ENCODE measurements at places on chromosomes 5 and 9.

DNA sequence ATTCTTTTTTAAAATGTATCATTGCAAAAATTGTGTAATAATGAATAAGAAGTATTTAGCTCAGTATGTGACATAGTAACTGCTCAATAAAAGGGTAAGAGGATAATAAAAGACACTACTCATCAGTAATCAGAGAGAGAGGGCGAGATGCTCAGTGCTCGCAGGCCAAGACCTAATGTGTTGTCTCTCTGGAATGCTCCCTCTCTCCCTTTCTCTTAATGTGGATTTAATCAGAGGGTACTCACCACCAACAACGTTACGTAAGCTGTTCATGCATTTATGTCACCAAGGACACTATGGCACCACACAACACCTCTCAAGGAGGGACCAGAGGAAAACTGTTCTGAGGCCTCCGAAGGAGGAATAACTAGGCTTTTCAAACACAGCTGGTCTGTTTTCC lies 42.5 kb downstream of the WHRN start:
- no peak for DNase-seq

DNA sequence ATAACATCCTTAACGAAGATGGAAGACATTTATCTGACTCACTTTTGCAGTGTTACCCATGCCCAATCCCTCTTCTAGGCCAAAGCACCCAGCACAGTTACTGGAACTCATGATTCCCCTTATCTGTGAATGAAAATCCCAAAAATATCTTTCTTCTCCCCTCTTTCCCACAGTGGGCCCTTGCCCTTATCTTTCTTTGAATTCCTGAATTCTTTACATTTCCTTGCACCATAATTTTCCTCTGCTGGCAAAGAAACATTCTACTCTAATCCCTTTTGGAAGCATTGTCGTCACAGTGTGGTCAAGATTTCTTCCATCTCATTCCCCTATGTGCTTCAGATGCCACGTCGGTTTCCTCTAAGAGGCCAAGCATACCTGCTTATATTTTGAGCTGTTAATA lies 135.9 kb upstream of the LIFR start:
- no peak for DNase-seq

- no peak for DNase-seq
These were observed 47.6 kb upstream of the ZFAND5 start for GRCh38 chr9:72412483-72413040.

DNA sequence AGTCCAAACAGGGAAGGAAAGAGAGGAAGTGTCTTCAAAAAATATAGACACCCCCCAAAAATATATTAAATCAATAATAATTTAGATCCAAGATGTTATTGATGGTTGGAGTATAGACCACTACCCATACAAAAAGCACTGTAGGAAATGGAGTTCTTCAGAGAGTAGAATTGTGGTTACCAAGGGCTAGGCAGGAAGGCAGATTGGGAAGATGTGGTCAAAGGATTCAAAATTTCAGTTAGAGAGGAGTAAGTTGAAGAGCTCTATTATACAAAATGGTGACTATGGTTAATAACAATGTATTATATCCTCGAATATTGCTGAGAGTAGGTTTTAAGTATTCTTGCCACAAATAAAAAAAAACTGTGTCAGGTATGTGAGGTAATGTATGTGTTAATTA lies 149.4 kb downstream of the CWC27 start:
- DNase-seq, result no peak

DNA sequence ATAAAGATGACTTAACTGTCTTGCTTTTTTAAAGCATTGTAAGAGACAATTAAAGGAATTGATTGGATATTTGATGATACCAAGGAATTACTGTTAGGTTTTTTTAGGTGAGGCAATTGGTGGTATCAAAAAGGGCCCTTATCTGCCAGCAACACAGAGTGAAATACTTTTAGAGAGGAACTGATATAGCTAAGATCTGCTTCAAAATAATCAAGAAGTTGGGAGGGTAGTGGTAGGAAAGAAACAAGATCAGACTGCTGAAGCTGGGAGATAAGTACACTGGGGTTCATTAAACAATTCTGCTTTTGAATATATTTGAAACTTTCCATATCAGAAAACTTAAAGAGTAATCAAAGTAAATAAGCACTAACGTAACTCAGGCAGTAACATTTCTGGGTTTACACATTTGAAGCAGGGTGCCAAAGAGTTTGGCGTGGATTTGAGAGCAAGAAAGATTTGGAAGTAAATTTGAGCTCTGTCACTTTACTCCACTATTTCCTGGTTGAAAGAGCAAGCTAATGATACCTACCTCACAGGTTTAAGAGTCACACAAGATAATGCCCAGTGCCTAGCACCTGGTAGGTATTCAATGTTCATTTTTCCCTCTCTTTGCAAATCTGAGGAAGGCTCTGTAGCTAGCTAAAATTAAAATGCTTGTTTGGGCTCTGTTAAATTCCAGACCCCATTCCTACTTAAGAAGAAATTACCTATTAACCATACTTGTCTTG lies 6.9 kb downstream of the ERMP1 start:
- DNase-seq, result no peak

- DNase-seq, result no peak
These were observed 28.8 kb downstream of the IL12B start for GRCh38 chr5:159301466-159301865.

GRCh38 chr5:150159741-150160179 lies 4.1 kb upstream of the PDGFRB start:
- DNase-seq, result no peak

DNA sequence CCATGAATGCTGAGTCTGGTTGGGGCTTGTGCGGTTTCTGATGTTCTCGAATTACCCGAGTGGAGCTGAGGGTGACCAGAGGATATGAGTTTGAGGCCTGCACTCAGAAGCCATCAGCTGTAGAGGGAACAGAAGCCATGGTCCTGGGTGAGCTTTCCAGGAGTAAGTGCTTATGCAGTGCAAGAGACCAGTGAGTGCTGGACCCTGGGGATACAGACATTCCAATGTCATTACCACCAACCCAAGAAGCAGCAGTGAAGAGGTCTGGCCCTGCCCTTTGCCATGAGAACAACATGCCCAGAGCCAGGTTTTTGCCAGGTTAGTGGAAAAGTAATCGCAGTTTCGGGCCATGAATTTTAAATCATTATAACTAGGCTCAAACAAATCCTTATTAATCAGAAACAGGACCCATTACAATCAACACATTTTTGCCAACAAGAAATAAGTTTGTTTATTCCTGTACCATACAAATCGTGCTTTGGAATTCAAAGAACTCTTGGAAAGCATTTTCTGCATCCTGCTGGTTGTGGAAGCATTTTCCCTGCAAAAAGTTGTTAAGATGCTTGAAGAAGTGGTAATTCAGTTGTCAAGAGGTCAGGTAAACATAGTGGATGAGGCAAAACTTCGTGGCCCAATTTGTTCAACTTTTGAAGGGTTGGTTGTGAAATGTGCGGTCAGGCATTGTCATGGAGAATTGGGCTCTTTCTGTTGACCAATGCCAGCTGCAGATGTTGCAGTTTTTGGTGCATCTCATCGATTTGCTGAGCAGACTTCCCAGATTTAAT lies 154.6 kb downstream of the SYK start:
- no peak for DNase-seq

DNA sequence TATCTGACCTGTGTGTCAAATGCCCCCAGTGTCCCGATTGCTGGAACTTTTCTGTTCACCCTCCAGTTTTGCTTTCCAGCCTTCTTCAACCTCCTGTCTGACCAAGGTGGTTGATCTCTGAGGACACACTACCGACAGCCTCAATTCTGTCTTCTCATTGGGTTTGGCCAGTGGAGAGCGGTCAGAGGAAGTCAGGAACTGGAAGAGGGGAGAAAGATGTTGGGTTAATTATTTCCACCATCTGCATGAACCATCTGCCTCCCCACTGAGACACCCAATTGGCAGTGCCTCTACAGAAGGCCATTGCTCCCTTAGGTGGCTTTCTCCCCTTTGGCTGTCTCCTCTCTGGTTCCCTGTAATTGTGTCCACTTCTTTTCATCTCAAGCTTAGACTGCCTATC lies 154.3 kb upstream of the RAI14 start:
- no peak for DNase-seq

DNA sequence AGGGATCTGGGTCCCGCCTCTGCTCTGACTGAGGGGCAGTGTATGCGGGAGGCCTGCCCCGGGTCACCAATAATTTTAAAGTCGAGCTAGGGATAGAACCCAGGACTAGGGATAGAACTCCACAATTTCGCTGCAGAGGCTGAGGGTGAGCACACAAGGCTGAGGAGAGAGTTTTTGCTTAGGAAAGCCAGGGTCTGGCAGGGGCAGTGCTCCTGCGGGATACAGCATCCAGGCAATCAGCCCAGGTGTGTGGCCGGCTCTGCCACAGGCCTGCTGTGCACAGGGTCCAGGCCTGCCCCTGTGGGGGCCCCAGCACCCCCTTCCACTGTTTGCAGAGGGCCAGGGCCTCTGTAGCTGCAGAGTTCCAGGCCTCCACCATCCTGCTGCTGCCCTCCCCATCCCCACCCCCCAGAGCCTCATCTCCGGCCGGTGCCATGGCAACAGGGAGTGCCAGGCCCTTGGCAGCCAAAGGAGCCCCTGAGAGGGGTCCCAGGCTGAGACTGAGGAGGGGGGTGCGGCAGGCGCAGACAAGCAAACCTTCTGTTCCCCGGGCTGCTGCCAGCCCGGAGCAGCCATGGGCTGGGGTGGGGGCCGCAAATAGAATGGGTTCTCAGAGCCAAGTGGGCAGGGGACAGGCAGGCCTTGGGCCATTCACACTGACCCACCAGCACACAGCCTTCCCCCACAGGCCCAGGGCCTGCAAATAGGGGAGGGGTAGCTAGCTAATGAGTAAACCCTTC lies 8.6 kb downstream of the PDGFRB start:
- no peak for DNase-seq

DNA sequence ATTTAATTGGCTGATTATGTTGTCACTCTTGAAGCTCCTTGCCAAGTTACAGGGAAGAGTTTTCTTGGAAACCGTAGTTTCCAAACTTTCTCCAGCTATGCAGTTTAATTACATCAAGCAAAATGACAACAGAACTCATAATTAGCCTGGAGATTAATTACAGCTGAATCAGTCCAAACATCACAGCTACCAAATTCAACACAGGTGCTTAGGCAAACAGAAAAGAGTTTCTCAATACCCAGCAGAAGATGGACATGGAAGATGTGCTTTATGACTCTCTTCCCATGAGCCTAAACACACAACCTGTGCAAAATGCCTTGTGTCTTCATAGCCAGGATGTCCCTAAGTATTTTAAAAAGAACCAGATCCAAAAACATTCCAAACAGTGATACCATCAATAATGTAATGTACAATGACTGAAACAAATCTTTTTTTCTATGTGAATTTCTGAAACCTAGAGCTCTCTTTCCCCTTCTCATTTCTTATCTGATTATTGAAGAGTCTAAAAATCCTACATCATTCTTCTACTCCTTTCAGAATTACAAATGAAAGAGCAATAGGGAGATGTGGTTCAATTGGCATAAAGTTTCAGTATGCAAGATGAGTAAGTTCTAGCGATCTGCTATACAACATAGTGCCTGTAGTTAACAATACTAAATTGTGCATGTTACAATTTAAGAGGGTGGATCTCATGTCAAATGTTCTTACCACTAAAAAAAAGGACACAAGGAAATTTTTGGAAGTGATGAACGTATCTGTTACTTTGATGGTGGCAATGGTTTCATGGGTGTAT lies 124.3 kb downstream of the RASEF start:
- no peak for DNase-seq

GRCh38 chr5:1643651-1644392 lies 120.1 kb upstream of the LPCAT1 start:
- DNase-seq, result no peak

DNA sequence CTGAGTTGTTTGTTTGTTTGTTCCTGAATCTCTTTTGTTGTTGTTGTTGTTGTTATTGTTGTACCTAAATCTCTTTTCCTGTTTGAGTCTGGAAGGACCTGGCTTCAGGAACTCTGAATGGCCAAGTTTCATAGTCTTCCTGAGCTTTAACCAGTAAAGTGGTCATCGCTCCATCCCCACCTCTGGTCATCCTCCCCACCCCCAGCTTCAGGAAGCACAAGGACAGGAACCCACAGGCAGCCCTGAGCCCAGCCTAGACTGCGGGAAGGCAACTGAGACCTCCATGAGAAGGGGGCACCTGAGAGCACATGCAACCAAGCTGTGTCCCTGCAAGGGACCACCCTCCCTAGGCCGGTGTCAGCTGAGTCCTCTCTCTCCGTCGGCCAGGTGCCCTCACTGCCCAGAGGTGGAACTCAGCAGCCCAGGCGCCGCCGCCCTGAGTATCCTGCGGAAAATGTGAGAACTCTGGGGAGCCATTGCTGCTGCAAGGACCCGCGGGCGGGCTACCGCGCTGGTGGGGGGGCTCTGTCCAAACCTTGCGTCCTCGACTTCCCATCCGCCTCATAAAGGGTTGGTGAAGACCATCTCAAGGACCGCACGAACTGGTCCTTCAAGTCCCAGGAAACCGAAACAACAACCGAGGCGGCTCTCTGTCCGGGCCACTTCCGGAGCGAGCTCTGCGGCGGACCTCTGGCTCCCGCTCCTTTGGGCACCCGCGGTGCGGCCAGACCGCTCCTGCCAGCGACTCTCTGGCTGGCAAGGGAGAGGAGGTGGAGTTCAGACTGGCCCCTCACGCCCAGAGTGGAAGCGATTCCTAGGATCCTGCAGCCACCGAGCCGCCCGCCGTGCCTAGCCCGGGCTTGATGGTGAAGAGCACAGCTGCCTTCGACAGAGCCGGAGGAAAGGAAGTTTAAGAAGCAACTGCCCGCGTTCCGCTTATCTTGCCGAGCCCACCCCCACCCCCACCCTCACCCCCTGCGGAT lies 4.2 kb downstream of the BARX1 start:
- no peak for DNase-seq

GRCh38 chr5:140609126-140609525 lies 23.8 kb downstream of the CD14 start:
- no peak for DNase-seq
